ENCODE measurements at places on chromosomes 5 and 9.

GRCh38 chr9:37174247-37174646 is 53.9 kb downstream of the ZCCHC7 start:
- no peak for DNase-seq

DNA sequence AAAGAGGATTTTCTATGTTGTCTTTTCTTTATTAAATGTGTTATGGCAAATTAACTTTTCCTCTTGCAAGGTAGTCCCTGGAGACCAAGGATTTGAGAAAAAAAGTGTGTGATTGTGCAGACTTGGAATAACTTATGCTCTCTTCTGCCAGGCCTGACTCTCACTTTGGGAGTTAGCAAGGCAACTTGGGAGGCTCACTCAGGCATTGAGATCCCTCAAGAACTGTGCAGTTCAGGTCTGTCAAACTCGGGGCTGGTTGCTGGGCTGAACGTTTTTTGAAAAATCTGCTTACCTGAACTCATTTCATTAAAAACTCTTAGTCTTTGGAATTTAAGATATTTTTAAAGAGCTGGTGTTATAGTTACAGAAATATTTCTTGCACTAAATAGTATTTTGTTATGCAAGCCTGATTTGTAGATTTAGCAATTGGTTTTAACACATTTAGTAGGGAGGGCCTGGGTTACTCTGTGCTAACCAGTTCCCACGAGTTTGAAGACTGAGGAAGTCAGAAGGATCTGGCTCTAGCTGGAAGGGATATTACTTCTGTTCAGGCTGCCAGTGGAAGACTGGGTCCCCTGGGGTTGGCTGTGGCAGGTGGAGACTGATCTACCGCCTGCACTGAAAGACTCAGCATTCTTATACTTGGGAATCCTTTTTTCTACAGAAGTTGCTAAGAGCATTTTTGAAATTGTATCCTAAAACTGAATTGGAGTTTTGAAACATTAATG is 150.4 kb upstream of the PCSK5 start:
- no peak for DNase-seq

DNA sequence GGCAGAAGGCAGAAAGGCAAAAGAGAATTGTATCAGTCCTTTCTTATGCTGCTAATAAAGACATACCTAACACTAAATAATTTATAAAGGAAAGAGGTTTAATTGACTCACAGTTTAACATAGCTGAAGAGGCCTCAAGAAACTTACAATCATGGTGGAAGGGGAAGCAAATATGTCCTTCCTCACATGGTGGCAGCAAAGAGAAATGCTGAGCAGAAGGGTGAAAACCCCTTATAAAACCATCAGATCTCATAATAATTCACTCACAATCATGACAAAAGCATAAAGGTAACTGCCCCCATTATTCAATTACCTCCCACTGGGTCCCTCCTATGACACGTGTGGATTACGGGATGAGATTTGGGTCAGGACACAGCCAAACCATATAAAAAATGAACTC is 312.5 kb upstream of the PTGER4 start:
- no peak for DNase-seq

- DNase-seq, result no peak
These were observed 106.0 kb downstream of the HACD4 start for GRCh38 chr9:20925256-20926045.

DNA sequence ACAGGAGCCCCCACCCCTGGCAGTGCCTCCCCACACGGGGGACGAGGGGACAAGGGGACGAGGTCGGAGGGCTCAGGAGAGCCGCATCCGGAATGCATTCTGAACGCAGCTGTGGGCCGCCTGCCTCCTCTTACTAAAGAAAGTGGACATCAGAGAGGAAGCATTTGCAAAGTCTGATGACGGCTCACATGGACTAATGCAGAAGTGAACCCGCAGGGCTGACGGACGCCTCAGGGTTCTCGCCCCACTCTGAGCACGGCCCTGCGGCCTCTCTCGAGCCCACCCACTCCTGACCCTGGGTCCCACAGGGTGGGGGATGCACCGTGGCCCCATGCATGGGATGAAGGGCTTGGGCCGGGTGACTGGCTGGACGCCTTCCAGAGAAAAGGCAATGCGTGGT is 5.9 kb downstream of the LPCAT1 start:
- DNase-seq, result no peak

GRCh38 chr9:6708732-6709131 is 49.0 kb upstream of the KDM4C start:
- DNase-seq, result no peak

DNA sequence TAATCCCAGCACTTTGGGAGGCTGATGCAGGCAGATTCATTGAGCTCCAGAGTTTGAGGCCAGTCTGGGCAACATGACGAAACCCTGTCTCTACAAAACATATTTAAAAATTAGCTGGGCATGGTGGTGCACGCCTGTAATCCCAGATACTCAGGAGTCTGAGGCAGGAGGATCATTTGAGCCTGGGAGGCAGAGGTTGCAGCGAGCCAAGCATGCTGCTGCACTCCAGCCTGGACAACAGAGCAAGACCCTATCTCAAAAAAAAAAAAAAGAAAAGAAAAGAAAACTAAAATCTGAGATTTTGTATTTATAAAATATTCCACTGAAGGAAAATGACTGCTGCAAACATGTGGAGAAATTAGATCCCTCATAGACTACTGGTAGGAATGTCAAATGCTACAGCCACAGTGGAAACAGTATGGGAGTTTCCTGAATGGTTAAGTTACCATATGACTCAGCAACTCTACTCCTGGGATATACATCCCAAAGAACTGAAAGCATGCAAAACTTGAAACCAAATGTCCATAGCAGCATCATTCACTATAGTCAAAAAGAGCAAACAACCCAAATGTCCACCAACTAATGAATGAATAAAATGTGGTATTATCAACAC is 106.1 kb downstream of the UBAP2 start:
- no peak for DNase-seq

DNA sequence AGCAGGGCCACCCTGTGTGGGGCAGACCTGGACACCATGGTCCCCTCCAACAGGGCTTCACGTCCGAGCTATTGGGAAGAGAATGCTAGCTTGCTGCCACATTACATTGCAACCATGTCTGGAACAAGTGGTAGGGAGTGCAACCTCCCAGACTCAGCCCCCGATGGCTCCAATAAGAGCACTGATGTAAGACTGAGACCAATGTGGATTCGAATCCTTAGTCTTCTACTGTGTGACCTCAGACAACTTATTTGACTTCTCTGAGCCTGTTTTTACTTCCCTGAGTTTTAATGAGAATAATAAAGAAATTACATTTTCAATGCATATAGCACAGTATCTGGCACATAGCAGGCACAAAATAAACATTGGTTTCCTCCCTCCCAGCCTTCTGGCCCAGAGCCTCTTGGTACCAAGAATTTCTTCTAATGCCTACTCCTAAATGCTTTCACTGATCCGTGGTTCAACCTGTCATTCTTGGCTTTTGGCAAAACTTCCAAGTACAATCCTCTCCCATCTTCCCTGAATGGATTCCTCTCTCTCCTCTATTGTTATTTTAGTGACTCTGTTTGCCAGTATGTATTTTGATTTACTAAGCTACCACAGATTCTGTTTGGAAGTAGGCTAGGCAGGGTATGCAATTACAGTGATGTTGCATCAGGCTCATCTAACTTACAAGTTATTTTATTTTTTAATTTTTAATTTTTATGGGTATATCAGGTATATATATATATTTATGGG is 34.6 kb upstream of the COL15A1 start:
- no peak for DNase-seq

DNA sequence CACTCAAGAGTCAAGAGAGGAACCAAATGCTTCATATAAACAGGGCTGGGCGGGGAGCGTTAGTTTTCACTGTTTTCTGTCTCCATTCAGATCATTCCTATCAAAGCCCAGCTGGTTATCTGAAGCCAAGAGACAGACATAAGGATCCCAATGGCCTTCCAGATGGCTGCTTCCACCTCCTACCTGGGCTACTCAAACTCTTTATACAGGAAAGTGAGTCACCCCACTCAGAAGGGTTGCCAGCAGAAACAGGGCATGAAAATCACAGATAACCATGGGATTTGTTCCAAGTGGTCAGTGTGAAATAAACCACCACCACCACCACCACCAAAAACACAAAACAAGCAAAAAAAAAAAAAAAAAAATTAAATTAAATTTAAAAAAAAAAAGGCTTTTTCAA is 5.5 kb downstream of the PRSS3 start:
- no peak for DNase-seq

- DNase-seq, result no peak
These were observed 15.2 kb downstream of the VAV2 start for GRCh38 chr9:133976887-133977286.

DNA sequence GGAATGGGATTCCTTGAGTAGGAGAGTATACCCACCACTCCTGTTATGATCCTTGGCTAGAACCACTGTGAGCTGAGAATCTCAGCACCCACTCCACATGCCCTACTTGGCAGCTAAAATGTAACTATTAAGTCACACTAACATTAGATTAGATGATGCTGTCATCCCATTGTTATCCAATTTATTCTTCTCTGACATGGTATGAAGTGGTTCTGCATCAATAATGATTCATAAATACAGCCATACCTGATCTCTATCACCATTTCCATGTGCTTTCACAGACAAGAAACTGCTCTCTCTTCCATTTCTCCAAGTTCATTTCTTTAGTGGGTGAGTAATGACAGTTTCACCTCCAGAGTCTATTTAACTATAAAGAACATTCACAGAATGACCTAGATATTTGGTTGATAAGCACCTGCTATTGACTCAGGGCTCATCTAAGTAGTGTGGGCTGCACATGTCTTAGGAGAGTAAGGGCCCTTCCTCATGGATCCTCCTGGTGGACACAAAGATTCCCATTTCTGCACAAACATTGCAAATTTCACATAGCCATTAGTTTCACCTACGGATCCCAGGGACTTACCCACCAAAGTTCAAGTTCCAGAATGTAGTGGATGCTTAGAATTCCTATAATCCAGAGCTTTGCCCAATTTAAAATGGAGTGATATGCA is 187.9 kb downstream of the EBF1 start:
- no peak for DNase-seq

DNA sequence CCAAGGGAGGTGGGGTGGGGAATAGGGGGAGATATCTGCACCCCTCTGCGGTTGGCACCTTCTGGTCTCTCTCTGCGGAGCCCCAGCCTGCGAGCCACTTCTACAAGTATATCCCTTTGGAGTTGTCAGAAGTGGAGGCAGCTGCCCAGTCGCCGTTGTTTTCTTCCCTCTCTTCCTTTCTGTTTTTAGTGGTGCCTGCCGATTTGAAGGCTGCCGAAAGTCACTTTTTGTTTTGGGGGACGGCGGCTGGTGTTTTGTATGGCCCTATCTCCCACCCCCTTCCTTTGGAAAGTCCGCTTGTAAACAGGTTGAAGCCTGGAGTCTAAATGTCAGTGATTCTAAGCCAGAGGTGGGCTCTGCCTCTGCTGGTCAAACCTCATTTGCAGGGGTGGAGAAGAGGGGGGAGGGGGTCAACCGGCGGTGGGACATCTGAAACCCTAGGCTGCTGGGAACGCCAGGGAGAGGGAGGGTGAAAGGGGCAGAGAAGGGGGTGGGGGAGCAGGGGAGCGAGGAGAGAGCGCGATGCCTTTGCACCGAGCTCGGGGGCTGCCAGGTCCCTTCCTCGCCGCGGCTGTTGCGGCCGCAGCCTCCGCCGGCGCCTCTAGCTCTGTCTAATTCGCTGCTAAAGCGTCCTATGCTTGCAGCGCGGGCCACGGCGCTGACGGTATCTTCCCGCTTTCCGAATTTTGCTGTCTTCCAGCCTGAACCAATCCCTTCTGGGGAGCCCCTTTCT is at the start of gene FGF10:
TSS of gene FGF10 (minus strand) at position 331 of the 733 bp plus-strand sequence. CDS start 738 bp downstream, outside the sequence.
- peak; percentile 82 for DNase-seq

DNA sequence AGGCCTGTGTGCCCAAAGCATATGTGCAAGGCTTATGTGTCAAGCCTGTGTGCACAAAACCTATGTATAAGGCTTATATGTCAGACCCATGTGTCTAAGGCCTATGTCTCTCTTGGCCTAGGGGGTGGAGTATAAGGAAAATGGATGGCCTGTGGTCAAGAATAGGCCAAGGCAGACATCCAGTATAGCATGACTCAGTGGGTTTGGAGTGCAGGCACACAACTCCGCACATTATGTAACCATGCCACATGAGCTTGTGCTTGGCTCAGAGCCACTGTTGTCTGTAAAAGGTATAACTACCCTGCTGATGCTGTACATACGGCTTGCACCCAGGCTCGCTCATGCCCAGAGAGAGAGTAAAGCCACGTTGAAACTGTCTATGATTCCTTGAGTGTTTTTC is 626.4 kb upstream of the NUDT12 start:
- no peak for DNase-seq

GRCh38 chr9:97617939-97618416 is 15.2 kb downstream of the TSTD2 start:
- DNase-seq, result no peak

GRCh38 chr5:55324006-55324405 is 16.2 kb downstream of the MTREX start:
- DNase-seq, result no peak

DNA sequence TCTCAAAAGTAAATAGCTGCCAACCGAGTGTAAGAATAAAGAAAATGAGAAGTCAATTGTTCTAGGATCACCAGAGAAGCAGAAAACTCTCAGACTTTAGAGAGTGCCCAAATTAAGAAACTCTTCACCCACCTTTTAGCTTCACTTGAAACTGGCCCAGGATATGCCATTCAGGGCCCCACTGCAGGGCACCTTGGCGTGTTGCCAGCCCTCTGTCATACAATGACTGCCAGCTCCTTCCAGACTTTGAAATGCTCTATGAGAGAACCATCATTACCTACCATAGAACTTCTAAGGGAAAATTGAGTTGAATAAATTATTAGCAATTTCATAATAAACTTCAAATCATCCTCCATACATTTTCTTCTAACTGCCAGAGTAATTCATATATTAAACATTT is 240.5 kb downstream of the CETN3 start:
- DNase-seq, result peak; percentile 67

DNA sequence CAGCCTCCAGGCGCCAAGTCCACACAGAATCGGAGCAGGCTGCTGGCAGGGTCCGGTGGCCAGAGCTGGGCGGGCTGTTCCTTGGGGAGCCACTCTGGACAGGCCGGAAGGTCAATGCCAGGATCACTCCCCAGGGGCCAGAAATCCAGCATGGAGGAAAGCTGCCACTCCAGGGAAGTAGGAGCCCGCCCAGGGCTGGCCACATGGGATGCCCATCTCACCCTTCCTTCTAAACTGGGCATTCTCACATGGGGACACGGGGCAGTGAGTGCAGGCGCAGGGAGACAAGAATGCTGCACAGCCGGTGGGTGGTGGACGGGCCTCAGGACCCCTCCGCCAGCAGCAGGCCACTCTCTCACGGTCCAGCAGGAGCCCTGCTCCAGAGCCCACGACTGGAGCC is 58.2 kb downstream of the ADAMTS2 start:
- no peak for DNase-seq

DNA sequence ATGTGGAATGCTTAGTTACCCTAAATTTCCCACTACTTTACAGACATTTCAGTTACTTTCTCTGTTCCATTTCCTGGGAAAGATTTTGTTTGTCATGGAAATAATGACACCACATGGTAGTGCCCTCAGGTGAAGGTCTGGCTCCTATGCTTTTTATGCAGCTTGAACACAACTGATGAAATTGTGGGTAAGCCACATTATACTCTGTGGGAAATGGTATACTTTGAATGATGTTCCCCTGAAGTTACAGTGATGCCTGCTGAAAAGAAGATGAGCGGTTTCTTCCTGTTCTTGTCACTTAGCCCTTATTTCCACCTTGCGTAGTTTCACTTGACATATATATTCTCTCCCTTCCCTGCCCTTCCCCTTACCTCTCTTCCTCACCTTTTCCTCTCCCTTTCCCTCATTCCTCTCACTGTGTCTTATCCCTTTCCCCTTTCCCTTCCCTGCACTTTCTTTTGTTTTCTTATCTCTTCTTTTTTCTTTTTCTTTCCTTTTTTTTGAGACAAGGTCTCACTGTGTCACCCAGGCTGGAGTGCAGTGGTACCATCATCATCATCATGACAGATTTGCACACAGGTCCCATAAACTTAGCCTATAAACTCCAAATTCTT is 280.8 kb upstream of the IL12B start:
- no peak for DNase-seq
